ENCODE measurements at places on chromosomes 4 and X. TPM values are rescaled to one million over a fixed set of nuclear protein-coding genes. Genes with fewer than 3 reads are reported as not detected.

DNA sequence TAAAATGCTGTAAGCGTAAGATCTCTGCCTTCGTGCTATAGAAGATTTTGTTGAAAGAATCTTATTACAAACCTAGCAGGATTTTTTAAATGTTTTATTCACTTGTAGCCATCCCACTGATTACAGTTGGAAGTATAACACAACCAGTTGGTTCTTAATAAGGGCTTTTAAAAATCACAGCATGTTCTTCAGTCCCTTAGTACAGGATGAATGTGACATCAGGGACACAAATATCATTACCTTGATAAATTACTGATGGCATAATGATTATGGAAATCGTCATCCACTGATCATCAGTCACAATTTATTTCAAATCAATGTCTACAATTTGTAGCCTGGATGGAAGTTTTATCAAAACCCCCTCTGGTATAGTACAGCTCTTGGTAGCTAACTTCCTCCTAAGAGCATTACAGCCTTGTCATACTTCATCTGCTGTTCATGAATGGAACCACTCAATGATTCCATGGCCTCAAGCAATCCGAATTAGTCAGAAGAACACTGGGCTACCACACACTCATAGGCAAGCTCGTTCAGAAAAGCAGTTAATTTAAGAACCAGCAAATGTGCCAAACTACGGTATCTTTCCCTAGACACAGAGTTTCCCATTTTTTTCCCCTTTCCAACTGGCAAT is 389.2 kb upstream of the TENM3 start:
- no peak for DNase-seq

DNA sequence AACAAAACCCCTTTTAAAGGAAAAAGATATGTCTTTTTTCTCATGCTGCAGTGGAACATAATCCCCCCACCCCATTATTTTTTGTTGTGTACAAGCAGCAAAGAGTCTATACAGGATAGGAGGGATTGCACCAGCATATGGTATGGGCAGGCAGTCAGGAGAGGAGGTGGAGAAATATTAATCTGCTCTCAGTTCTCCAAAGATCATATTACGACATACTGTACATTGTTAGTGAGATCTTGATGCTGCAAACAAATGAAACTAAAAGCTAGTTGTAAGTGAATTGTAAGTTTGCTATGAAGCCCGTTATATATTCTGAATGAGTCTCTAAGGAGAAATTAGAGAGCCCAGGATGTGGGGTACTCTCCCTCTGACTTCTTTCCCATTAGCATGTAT is 75.3 kb downstream of the RAPGEF2 start:
- DNase-seq = no peak

DNA sequence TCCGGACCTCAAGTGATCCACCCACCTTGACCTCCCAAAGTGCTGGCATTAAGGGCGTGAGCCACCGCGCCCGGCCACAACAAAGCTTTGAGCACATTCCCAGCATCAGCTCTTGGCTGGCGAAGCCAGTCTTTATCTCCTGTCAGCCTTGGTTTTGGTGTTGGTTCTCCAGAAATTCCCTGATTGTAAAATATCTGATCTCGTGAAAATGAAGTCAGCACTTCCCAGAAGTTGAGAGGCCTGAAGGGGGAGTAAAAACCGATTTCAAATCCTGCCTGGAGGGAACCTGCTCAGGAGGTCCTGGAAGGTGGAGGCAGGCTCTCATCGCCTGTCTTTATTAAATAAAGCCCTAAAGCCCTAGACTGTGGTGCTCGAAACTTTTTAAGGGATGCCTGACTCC is 33.6 kb downstream of the PTTG2 start:
- DNase-seq = no peak

DNA sequence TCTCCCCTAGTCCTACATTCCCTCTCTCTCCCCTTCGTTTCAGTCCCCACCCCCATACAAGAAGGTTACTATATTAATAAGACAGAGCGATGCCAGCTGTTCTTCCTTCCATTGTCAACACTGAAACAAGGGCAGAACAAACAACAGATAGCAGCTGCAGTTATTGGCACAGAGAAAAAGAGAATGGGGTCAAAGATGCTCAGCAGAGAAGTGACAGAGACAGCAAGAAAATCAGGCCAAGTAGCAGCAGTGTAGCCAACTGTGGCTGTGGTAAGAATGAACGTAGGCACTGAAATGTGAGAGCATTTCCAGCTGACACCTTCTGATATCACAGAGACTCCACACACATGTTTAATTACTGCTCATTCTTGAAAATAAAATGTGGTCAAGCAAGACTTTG is 641.8 kb downstream of the FSTL5 start:
- DNase-seq = no peak

DNA sequence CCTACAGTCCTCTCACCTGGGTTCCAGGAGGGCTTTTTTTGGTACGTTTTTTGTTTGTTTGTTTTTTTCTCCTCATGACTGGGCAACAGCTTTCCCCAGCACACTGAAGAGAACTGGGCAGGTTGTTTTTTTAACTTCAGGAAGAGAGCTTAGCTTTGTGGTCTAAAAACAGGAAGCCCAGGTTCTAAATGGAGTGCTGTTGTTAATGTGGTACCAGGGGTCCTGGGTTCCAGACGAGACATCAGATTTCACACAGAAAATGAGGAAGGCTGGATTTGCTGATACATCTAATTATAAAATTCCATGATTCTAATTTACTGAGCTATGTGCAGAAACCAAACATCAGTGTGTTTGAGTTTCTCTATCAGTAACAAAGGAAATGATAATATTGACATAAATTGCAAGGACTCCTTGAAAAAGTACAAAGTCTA is 4.2 kb downstream of the MYOZ2 start:
- no peak for DNase-seq

DNA sequence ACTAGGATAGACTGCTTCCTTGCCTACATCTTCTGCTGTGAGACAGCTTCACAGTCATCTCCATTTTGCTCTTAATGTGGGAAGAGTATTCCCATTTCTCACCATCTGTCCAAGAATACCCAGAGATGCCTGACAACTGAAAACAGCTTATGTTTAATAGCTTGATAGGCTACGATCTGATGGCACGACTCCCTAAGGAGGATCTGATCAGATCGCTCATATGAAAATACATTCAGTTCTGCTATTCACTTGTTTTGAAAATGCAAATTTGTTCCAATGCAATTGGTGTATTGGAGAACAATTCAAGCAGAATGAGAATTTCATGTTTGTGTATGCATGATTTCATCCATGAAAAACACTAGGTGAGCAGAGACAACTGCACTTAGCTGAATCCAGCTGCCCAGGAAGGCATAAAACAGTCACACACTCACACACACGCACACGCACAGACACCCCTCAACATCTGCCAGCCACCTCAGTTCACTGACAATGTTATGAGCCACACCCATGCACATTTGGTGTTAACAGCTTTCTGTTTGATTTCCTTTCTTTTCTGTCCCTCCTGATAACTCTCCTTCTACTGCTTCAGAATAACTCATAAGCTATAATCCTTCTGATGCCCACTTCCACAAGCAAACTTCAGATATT is 29.6 kb downstream of the TRIML1 start:
- no peak for DNase-seq

- DNase-seq = no peak
These were observed 586.1 kb downstream of the ADGRL3 start for GRCh38 chr4:61786211-61786610.

DNA sequence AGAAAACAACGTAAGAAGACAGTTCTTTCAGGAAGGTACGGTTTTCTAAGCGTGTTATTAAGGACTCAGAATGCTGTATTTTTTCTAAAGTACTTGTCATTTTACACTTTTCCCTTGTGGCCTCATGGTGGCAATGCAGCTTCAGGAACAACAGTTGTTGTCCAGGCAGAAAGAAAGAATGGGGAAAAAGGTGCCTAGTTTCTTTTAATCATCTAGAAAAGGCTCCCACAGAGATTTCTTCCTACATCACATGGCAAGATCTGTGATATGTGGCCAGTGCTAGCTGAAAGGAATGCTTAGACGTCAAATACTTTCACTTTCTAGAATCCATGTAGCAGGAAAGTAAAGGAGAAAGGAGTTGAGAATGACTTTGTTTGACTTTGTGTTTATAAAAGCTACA is 49.0 kb upstream of the TRAM1L1 start:
- no peak for DNase-seq

DNA sequence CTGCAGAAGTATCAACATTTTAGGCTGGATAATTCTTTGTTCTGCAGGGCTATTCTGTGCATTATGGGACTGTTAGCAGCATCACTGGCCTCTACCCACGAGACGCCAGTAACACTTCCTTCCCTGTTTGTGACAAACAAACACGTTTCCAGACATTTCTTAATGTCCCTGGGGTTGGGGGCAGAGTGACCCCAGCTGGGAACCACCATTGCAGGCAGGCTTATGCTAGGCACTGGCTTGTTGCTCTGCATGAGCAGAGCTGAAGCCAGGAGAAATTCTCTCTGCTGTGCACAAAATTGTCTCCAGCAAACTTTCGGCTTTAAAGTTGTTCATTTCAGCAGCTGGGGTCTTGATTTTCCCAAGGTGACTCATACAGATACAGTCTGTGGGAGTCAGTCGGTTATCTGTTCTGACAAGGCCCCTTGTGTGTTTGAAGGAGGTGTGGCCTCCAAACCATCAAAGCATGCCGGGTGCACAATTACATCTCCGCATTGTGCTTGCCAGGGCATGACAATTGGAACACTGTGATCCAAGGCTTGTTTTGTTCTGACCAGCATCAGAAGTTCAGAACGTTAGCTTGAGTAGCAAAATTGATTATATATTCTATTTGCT is 156.4 kb upstream of the BOD1L1 start:
- no peak for DNase-seq

DNA sequence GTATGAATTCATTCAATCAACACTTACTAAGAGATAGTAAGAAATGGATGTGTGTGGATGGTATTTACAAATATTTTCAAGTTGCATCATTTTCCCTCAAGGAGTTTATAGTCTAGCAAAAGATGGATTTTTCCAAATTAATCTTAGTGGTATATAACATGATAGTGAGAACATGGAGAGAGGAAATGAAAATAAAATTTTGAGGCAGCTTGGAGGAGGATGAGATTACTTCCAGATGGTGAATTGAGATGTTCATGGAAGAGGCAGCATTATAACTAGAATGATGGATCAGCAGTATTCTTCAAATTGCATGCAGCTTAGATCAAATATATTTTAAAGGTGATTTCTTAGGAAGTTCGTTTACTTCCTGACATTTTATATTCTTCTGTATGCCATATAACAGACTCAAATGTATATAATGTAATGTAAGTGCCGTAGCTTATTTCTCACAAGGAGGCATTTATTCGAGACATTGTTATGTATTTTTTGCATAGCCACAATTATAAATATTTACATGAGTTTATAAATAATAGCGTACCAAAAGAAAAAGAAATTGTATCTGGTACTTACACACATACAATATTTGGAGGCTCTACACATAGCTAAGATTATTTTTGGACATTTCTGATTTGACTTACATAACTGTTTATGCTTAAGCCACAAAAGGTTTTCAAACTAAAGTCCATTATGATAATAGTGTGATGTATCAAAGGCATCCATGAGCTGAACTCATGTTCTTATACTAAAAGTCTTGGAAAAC is 439.4 kb downstream of the SPRY1 start:
- no peak for DNase-seq

DNA sequence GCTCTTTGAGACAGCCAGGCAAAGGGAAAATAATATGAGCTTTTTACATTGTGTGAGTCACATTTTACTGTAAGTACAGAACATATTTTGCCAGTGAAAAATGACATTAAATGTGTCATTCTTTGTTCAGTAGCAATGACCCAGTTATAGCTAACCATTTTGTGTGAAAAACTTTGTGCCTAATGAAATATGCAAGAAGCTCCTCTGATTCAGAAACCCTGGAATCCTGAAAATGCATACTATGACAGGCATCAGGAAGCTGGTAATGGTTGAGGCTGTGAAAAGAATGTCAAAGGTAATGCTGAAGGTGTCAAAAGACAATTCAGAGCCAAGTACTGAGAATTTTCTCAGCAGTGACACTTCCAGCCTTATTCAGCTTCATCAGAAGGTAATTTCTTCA is 549.5 kb upstream of the SMIM31 start:
- DNase-seq = no peak

- DNase-seq = no peak
These were observed 233.8 kb downstream of the IL15 start for GRCh38 chr4:141870152-141870551.

Gene IL13RA2
- not detected for total RNA-seq

Gene CXCL8
- 1.1 TPM for total RNA-seq

Gene PPEF2
- not detected for total RNA-seq

Gene MAGEA2
- total RNA-seq = 0.22 TPM

Data from progenitor cell of endocrine pancreas (in vitro differentiated cells).